ENCODE measurements at places on chromosomes 6 and 20.
A peak's percentile ranks its signal among the peaks of the same experiment; 100 is the strongest.

GRCh38 chr6:152309006-152309405 lies 328.2 kb downstream of the SYNE1 start:
- no peak for DNase-seq

DNA sequence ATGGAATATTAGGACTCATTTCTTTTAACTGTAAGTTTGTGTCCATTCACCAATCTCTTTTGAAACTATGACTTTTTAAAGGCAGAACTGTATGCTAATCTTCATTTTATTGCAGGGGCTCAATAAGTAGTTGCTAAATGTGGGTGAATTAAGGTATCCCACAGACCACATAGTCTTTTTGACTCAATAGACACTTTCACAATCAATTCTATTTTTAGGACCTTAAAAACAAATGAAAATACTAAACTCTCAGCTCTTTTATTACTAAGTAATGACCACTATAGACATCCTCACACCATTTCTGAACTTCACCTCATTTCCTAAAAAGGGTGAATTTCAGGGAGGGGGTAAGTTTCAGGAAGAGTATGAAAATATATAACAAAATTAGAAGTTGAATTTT lies 106.8 kb upstream of the BEND6 start:
- DNase-seq, result no peak

- no peak for DNase-seq
These were observed 21.6 kb downstream of the DLL1 start for GRCh38 chr6:170269151-170269845.

GRCh38 chr6:166008441-166009369 lies 158.9 kb downstream of the TBXT start:
- peak; percentile 43 for DNase-seq

- peak; percentile 50 for DNase-seq
These were observed 2.9 kb upstream of the HLA-DOB start for GRCh38 chr6:32819729-32820128.

DNA sequence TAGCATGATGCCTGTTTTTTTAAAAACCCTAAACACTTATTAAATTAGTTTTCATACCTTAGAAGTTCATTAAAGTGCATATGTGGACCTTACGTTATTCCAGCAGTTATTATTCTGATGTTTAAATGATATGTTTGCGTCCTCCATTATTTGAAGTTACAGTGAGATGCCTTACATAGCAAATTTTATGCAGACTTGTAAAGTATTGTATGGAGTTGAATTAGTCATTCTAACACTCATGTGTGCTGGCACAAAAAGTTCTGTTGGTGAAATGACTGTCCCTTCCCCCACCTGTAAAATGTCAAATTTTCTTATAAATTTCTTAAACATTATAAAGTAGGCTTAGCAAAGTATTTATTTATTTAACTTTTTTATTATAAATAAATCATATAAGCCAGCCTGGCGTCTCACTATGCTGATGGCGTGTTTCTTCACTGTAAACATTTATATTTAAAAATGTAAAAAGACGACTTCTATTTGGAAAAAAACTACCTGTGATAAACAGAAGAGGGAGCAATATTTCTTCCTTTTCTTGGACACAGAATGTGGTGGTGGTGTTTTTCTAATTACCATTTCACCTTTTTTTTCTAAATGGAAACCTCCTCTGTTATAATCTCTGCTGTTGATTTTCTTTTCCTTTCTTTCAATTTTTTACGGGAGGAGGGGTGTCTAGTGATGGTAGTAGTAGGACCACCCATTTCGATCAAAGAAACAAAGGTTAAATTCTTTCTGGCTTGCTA lies 155.4 kb downstream of the RFPL4B start:
- DNase-seq, result peak; percentile 34

DNA sequence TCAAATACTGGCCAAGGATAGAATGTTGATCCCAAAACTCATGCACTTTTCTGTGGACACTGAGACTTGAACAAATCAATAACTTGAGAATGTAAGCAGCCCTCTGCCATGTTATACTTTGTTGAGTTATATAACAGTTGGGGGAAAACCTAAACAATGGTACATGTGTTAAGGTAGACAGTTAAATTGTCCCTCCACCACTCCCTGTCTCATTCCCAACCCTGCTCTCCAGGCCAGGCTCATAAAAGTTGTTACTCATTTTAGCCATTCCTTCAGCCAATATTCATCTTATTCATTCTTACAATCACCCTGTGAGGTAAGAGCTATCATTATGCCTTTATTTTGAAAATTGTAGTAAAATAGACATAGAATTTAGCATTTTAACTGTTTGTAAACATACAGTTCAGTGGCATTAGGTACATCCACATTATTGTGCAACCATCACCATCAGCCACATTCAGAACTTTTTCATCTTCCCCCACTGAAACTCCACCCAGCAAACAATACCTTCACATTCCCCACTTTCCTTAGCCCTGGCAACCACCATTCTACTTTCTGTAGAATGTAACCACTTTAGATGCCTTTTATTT lies 38.2 kb upstream of the IER3 start:
- no peak for DNase-seq

DNA sequence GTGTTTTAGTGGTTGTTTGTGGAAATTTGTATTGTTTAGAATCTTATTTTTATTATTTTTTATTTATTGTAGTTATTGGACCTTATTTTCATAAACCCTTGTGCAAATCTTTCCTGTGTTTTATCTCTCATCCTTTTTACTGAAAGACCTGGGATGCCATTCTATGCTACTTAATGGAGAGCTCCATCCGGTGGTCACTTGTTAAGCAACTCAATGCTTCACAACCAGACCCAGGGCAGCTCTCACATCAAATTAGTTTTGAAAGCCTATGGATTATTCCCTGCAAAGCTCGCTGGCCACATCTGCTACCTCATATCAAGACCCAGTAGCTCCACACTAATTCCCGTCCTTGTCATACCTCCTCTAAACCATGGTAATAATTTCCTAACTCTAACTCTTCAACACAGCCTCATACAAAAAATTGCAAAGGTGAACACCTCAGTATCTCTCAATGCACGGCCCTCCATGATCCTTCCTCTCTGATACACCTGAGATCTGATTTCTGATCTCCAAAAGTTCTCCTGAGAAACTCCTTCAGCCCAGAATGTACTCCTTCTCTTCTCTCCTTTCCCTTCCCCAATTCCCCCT lies 296.6 kb upstream of the MANEA start:
- DNase-seq, result no peak

DNA sequence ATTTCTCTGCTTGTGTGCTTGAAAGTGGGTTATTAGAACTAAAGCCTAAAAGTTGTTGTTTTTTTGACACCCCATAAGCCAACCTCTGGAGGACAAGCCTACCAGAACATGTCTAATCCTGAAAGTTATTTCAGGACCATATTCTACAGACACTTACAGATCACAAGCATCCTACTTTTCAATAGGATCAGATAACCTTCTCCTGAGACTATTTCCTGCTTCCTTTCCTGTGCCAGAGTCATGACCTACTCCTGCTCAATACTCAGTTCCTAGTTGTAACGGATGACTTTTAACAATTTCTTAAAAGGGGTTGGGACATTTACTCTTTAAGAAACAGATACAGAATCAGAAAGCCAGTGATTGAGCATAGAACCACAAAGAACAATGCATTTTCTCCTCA lies 5.3 kb upstream of the FILIP1 start:
- no peak for DNase-seq

- DNase-seq, result no peak
These were observed 7.8 kb upstream of the BPIFB1 start for GRCh38 chr20:33275215-33275614.

- peak; percentile 12 for DNase-seq
These were observed 67.4 kb upstream of the HINT3 start for GRCh38 chr6:125888989-125889656.

GRCh38 chr20:44910690-44911262 lies 916 bp downstream of the PABPC1L start:
- DNase-seq, result peak; percentile 19

DNA sequence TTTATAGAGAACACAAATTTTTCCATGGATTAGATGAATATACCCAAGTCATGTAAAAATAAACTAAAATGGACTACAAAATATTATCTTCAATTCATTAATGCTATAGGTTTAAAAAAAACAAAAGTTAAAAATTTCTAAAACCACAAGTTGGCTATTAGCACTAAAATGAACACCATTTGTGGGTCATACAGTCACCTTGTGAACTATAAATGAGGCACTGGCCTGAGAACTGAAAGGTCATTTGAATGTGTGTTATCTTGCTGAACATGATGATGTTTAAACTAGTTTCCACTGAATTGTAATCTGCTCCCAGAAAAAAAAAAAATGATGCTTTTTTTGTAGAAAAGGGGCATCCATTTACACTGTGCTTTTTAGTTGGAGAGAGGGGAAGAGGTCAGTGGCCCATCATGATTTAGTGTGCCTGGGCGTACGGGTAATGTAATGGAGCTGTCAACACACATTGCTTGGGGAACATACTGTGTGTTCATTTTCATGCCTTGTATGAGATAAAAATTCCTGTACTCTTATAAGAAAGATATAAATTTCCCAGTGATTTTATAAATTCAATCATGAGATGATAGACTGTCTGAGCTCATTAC lies 96.6 kb upstream of the FKBP1C start:
- no peak for DNase-seq

- DNase-seq, result no peak
These were observed 34.7 kb downstream of the PLEKHG1 start for GRCh38 chr6:150634176-150634963.

DNA sequence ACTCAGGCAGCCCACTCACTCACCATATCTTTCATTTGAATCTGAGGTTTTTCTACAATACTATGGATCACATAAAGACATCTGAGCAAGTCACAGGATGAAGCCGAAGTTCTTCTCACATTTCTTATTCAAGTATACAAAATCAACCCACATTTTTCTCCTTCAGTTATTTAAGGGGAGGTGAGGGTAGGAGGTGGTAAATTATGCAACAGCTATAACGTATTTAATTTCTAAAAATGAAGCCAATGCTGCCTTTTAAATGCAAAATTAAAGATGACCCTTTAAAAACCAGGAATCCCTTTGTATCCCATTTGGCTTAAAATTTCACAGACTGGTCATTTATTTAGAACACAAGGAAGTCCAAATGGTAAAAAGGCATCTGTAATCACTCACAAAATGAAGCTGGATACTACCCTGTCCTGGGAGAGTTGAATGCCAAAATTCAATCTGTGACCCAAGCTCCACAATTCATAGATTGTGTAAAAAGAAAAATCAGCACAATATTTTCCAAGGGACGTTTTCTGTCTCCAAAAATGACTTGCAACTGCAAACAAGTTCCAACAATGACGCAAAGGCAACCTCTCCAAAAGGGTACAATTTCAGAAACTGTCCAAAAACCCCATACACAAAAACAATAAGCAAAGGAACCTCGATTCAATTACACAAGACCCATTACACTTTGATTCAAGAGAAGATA lies 48.8 kb downstream of the EPB41L2 start:
- no peak for DNase-seq

DNA sequence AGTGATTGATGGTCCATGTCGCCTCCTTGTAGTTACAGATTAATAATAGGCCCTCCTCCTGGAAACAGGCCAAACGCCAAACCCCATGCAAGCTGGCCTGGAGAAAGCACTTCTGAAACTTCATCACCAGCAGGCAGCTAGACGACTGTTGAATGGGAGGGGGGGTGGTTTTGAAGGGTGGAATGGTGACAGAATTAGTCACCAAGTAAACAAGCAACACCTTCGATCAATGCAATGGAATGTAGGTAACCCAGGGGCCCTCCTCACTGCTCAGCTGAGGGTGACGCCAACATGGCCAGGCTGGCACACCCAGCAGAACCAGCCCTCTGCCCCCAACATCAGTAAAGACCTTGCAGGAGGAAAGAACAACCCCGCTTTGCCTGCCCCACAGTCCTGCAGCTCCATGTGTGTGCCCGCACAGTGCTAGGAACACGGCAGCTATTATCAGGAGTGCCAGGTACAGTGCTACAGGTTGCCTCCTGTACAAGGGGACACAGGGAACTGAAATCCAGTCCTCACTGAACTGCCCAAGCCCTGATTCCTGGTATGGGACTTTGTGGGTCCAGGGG lies 2.7 kb downstream of the BCAS1 start:
- peak; percentile 25 for DNase-seq

GRCh38 chr20:23200413-23200812 lies 114.3 kb upstream of the CD93 start:
- no peak for DNase-seq

GRCh38 chr20:11296221-11296620 lies 621.5 kb upstream of the BTBD3 start:
- DNase-seq, result no peak

DNA sequence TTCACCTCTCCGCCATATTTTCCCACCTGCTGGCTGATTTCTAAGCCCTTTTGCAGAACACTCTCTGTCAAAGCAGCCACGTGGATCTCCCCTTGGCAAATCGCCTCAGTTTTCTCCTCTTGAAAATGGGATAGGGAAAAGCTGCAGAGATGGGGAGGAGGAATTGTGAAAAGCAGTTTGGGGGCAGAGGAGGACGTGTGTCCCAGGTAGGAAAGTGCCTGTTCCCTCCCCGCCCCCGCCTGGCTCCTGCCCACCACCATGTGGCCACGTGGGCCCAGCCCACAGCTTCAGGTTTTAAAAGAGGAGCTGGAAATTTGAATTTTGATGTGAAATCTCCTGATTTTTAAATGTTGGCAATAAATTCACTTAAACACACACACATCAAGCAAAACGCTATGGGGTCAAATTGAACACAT lies 3.6 kb upstream of the CEBPB start:
- no peak for DNase-seq

DNA sequence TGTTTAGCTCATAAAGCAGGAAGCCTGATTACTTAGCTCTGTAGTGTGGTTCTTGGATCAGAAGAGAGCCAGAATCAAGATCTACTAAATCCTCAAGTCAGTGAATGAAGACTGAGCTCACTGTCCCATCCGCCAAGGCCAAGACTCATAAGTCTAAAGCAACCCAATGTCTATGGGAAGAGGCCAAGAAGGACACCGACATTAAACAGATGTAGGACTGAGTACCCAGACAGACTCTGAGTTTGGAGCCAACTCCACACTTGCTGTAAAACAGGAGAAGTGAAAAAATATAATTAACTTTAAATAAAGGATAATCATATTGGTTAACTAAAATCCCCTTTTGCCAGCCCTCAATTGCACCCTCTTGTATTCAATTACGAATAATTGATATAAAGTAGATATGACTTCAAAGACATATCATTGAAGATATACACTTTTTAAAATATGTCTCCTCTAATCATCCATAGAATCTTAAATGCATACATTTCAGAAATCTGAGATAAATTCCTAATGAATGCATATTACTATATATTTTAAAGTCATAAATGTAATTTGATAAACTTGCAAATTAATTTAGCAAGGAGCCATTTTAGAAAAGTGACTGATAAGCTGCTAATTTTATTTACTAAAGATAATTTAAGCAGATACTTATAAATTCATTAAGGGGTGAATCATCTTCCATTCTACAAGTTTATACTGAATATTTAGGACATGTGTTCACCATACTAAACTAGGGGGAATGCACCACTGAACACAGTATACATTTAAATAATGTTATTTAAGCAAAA lies 617.0 kb upstream of the ARID1B start:
- DNase-seq, result no peak

Data from AG08396 (cell line).